ENCODE measurements at places on chromosomes 5 and 9.

DNA sequence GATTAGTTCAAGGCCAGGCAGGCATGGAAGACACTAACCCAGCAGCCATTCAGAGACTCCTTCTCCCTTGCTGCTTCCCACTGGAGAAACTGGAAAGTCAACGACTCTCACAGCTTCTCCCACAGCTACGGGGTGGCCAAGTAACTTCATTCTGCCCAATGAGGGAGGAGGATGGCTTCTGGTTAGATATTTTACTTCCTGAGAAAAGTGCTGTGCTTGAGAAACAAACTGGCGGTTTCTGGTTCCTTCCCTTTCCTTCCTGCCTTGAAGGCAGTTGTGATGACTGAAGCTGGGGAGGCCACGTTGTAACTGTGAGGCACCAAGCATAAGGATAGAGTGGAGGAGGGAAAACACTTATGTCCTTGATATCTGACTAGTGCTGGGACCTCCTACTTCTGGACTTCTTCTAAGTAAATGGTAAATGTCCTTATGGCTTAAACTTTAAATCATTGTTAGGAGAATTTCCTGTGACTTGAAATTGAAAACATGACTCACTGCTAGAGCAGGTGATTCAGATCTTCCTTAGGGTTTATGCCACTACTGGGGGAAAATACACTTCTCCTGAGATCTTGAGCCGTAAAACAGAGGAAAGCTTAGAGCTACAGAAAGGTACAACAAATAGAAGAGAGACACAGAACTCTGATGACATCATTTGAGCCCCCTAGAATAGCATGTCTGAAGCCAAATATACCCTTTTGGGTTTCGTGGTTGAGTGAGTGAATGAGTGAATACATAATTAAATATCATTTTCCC is 3.1 kb upstream of the GNPDA1 start:
- peak; percentile 67 for DNase-seq

DNA sequence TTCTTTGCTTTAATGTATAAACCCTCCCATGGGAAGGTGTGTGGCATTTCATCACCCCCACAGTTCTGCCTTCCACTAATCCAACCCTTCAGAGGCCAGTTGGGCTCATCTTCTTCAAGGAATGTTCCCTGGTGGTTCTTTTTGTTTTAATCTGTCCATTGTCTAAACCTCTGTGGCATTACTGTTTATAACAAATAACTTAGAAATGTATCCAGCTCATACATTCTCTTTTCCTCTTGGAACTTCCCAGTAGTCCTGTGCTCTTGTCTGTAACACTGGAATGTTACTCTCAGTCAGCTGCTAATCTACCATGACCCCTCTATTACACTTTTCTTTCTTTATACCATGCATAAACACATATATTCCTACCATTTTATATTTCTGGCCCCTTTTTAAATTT is 213.5 kb upstream of the TARS1 start:
- no peak for DNase-seq

DNA sequence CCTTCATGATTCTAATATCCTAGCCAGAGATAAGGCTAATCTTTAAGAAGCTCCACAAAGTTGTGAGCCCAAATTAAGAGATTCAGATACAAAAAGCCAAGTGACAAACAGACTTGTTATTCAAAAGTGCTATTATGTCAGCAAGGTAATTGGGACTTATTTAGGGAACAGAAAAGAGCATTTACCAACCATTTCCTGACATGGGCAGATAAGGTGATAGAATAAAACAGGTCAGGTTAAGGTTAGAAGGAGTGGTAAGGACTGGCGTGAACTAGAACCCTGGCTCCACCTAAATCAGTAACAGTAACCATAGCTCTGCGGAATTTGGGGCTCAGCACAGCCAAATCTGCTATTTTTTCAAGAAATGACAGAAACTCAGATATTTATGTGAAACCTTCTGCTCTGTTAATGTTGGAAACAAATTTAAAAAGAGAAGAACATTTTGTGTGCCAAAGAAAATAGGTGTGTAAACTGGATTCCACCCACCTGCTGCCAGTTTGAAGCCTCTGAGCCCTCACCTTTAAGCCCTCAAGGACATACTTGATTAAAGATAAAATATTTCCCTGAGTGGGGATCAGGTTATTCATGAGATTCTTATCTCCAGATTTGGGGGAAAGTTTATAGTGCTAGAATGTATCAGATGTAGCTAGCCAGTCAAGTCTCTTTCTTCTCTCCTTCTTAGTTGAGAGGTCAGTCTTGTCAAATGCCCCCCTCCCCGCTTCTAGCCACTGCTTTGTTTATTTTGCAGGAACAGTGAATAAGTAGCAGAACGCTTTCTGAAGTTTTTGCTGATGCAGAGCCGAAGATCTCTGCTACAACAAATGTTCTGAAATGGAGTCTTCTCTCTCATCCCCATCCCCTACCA is 10.2 kb upstream of the ERMP1 start:
- no peak for DNase-seq

GRCh38 chr9:125161284-125161918 is 18.1 kb upstream of the SCAI start:
- DNase-seq = no peak

- peak; percentile 74 for DNase-seq
Measured at GRCh38 chr5:145681686-145682085, 153.5 kb downstream of the PRELID2 start.

GRCh38 chr5:63603996-63604395 is 358.2 kb downstream of the HTR1A start:
- no peak for DNase-seq

- DNase-seq = no peak
Measured at GRCh38 chr9:68523367-68523936, 17.2 kb downstream of the TMEM252 start.

GRCh38 chr9:124742940-124743339 is 28.2 kb downstream of the NR6A1 start:
- DNase-seq = no peak

- DNase-seq = no peak
Measured at GRCh38 chr5:134451936-134452505, 40.3 kb upstream of the CDKN2AIPNL start.

DNA sequence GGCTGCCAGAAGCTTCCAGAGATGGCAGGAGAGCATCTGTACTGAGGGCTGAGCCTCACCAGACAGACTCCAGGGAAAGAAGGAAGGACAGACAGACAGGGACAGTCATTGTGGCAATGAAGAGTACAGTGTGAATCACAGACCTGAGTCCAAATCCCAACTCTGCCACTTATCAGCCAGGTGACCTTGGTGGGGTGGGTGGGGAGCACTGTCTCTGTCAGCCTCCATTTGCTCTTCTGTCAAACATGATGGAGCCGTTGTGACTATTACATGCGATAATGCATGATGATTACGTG is 85.9 kb upstream of the FSTL4 start:
- DNase-seq = no peak

- no peak for DNase-seq
Measured at GRCh38 chr9:81535542-81536241, 153.7 kb downstream of the TLE1 start.

- DNase-seq = no peak
Measured at GRCh38 chr5:136213919-136214493, 21.0 kb upstream of the SMIM32 start.

GRCh38 chr5:148912146-148912545 is 85.7 kb downstream of the ADRB2 start:
- no peak for DNase-seq

GRCh38 chr5:156254196-156254595 is 72.8 kb upstream of the SGCD start:
- DNase-seq = no peak

DNA sequence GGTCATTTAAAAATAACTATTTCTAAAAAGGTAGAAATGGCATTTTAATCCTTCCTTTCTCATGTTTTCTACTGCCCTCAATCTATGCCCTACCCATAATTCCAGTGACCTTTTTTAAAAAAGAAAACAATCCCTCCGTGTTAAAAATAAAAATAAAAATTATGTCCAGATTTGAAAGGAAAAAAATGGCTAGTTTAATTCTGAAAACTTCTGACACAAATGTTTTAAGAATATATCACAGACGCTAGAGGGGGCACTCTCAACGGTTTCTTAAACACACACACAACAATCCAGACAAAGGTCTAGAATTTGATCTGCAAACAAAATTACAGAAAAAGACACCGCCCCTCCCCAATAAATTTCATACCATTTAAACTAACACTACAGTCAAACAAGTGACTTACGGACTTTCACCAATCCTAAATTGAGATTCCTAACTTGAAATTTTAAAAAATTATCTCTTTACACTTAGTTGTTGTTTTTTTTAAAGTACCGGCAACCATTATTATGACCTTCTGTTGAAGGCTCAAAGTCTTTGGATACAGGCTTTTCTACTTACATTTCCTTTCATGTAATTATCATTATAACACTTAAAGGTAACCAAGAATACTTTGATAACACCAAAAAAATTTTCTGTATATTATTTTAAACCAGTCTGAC is 38.2 kb downstream of the CLINT1 start:
- peak; percentile 35 for DNase-seq

DNA sequence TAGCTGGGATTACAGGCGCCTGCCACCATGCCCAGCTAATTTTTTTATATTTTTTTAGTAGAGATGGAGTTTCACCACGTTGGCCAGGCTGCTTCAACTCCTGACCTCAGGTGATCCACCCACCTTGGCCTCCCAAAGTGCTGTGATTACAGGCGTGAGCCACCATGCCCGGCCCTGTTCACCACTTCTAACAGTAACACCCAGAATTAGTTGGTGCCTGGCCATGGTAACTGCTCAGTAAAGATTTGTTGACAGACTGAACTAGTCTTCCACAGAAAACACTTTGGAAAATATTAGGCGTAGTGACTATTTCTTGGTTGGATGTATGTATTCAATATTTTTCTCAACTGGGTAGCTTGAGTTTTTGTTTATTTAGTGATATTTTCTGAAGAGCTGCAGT is 24.0 kb downstream of the TUT7 start:
- no peak for DNase-seq

DNA sequence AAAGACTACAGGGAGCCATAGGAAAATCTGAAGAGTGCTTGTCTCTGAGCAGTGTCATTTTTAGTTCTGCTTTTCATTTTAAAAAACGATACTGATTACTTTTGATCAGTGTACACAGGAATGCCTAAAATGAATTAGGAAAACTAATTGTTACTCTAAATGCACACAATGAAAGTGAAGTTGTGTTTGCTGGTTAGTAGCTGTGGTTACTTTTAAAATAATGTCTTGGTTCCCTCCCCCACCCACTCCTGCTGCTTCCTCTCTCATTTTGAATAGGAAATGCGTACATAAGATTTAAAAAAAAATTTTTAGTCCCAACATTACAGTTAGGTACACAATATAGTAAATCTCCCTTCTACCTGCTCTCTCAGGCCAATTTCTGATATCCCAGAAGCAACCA is 47.5 kb upstream of the PLPP1 start:
- no peak for DNase-seq

- DNase-seq = no peak
Measured at GRCh38 chr5:76954383-76954763, 1.5 kb downstream of the CRHBP start.

- no peak for DNase-seq
Measured at GRCh38 chr5:31935496-31936369, 238.4 kb downstream of the GOLPH3 start.

DNA sequence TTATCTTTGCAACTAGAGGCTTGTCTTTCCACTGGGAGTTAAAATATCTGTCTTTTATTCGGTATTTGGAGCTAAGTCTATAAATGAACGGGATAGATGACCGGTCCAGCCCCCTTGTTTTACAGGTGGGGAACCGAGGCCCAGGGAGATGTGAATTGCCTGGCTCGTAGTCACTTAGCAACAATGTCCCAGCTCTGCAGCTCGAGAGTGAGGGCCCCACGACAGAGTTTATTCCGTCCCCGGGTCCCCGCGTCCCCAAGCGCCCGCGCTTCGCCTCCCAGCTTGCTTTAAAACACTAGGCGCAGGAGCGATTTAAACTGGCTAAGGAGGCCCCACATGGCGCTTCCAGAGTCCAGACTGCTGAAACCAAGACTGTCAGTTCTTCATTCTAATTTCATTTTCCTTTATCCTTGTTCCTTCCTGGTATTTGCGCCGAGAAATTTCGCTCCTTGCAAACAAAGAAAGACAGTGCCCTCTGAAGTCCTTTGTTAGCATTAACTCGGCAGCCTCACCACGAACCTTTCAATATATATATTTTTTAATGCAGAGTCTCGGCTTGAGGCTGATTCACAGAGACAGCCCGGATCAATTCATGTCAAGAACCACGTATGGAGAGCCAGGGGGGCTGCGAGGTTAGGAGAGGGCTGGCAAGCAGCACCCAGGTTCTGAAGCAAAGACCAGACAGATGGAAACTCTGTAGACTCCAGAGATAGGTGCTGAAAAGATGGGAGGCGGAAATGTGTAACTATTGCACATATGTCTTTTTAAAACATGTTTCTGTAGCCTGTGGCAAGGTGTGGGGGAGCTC is 1.4 kb upstream of the ENC1 start:
- DNase-seq = peak; percentile 81

DNA sequence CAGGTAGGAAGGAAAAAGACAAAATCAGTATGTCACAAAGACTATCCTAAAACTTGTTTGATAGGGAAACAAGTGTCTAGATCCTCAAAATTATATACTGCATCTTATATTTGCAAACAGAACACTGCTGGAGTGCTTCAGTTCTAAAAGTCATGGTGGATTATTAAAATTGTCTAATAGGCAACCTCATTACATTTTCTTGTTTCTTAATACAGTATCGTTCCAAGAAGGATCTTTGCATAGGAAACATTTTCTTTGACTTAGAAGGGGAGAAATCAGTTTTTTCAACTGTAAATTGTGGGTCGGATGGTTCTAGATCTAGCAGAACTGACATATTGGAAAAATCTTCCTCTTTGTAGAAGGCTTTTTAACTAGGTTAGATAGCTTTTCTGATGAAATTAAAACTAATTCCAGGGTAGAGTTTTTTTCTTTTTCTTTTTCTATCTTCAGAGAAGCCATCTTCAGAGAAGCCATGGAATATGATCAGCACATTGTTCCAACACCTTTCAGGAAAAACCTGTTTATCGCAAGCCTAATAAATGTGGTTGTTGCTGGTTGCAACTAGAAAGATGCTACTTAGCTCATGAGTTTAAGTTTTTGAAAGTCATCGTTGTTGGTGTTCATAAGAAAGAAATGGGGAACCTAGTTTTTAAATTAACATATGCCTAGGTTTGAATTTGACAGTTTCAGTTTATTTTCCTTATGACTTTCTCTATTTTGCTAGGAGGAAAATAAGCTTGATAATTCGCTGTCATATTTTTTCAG is 7.4 kb downstream of the CPEB4 start:
- no peak for DNase-seq

Data from Ammon's horn (tissue), 1 donor.